Cerebellar cortex (tissue), 1 donor: ENCODE measurements at places on chromosomes 7 and 10.

DNA sequence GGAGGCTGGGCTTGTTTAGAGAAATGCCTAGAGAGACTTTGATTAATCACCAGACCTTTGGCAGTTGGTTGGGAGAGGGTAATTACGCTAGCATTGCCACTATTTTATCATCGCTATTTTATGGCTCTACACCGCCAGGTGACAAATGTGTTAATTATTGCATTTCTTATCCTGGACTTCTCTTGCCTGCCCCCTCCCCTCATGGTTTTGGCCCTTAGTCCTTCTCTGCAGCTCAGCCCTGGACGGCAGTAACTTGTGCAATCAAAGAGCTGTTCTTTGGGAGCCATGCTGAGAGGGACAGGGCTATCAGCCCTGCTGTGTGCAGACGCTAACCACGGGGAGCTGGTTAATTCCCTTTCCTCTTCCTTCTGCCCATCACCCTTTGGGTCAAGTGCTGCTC, 585.0 kb downstream of the AUTS2 start:
- no peak for DNase-seq

DNA sequence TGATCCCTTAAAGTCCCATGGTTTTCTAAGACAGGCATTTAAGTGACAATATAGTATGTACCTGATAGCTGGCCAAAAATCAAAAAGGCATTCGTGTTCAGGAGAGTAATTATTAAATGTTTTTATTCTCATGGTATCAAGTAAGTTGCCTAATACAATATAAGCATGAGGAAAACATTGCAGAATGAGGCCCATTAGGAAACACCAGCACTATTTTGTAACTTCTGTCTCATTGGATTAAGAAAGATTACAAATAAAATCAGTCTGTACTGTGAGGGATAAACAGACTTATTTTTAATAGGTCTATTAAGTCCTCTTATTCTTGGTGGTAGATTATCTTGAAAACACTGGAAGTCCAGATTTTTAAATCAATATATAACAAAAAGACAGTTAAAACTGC, 110.1 kb downstream of the SNX13 start:
- no peak for DNase-seq

GRCh38 chr7:6057316-6058129, 26.3 kb downstream of the ANKRD61 start:
- DNase-seq: no peak

DNA sequence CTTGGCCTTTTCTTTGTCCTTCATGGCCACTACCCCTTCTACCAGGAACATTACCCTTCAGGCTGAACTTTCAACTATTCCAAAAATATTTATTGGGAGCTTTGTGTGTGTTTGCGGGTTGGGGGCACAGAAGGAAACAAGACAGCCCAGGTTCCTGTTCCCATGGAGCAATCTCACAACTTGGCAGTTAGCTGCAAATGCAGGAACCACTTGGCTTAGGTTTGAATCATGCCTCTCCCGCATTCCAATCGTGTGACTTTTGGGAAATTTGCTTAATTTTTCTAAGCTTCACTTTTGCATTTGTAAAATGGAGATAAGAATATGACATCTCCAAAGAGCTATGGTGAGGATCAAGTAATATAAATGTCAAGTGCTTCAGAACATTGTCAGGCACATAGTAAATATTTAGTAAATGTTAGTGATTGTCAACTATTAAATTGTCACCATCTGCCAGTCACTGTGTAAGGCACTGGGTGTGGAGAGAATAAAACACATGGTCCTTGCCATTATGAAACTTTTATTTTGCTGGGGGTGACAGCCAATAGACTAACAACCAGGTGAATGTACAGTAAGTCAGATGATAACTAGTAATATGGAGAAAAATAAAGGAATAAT, 277.1 kb downstream of the SNX13 start:
- no peak for DNase-seq

GRCh38 chr7:101239191-101239950, 1.8 kb upstream of the CLDN15 start:
- no peak for DNase-seq
